Activated CD4-positive, alpha-beta T cell treated with anti-CD3 and anti-CD28 coated beads, Interleukin-2, amount 50 U/mL, for 48 hours (primary cell): ENCODE measurements at places on chromosomes 7 and 10.

GRCh38 chr7:12389089-12389700, 14.5 kb downstream of the VWDE start:
- peak; percentile 48 for DNase-seq

DNA sequence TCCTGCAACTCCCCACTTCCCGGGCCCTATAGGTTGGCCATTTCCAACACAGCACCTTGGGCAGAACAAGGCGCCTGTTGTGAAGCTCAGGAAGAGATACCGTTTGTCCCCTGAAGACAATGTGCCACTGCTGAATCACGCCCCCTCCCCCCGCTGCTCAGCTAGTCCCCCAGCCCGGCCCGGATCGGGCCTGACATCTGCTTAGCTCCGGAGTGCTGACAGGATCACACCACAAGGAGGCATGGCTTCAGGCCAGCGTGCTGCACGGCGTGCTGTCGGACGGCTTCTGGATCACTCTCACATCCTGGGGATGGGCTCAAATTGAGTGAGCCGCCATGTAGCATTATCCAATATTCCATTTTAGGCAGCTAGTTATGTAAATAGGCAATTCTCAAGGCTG, 62.1 kb upstream of the EFCAB10 start:
- no peak for DNase-seq

- no peak for DNase-seq
These were observed 50.0 kb upstream of the HGF start for GRCh38 chr7:81819861-81820260.

GRCh38 chr7:116561697-116562483, 37.1 kb downstream of the CAV1 start:
- no peak for DNase-seq

GRCh38 chr7:28137463-28137862, 43.1 kb downstream of the JAZF1 start:
- no peak for DNase-seq

DNA sequence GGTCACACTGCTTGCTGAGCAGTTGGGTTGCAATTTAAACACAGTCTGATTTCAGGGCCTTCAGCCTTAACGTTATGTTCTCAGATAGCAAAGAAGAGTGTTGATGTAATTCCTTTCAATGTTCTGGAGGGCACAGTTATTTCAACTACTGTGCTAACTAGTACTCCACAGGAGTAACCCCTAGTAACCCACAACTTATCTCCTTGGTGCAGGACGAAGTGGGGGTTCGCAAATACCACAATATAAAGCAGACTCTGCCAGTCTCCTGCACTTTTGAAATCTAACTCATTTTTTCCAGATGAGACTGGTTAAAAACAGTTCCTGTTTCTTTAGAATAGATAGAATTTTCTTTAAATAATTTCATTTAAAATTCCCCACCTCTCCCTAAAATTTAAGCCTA, 47.1 kb upstream of the NCAPG2 start:
- DNase-seq: no peak

- DNase-seq: no peak
These were observed 50.2 kb upstream of the CDK1 start for GRCh38 chr10:60728056-60728455.

GRCh38 chr7:26670290-26670689, 194.1 kb downstream of the SKAP2 start:
- DNase-seq: no peak

GRCh38 chr10:74008212-74008731, 10.4 kb downstream of the VCL start:
- DNase-seq: no peak

- peak; percentile 73 for DNase-seq
These were observed 2.2 kb upstream of the IGFBP3 start for GRCh38 chr7:45923290-45923689.

- no peak for DNase-seq
These were observed 283.4 kb downstream of the GRID1 start for GRCh38 chr10:86083206-86083605.

GRCh38 chr10:4121502-4122380, 336.7 kb upstream of the KLF6 start:
- no peak for DNase-seq

DNA sequence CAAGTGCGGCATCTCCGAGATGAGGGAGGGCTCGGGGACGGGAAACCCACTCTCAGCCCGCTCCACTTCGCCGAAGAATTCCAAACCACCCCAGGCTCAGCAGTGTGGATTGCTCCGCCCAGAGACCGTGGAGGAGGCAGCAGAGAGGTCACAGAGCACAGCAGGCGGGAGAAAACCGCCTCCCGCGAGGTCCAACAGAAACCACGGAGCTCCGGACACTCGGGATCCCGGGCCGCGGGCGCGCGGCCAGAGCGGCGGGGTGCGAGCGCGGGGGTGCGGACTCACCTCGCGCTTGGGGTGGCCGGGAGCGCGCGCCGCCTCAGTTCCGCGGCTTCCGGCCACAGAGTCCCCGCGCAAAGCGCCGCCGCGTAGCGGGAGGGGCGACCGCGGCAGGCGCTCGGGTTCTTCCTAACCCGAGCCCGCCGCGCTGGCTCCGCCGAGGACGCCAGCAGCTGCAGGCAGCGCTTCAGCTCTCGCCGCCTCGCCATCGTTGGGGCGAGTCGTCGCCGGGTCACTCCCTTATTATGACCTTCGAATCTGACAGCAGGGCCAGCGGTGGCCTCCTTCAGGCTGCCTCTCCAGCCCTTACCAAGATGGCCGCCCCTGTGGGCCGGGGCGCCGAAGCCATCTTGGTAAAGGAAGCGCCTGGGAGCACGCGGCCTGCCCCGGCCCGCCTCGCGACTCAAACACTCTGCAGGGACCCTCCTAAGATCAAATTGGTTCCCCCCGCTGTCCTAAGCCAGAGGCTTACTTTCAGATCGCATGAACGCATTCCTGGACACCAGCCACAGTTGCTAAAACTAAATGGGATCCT, at the start of gene NAPEPLD:
TSS of gene NAPEPLD (minus strand) at position 106 of the 814 bp plus-strand sequence. CDS start 20,323 bp downstream, outside the sequence.
- DNase-seq: peak; percentile 65

DNA sequence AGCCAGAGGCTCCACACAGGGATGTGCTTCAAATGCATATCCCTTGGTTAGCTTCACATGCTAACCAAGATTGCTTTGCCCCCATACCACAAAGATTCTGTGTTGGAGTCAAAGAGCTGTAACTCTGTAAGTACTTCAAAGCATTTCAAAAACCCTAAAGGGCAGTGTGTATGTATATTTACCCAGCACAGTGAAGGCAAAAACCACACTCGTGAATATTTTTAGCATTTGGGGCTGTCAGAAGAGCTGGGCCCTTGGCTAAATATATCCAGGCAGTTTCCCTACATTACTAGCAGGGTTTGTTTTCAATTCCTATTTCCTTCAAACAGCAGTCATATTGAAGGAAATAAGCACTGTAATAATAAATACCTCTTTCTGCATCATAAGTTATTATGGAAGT, 84.2 kb upstream of the STEAP1B start:
- no peak for DNase-seq

- no peak for DNase-seq
These were observed 4.0 kb downstream of the CDCA7L start for GRCh38 chr7:21941611-21942141.

DNA sequence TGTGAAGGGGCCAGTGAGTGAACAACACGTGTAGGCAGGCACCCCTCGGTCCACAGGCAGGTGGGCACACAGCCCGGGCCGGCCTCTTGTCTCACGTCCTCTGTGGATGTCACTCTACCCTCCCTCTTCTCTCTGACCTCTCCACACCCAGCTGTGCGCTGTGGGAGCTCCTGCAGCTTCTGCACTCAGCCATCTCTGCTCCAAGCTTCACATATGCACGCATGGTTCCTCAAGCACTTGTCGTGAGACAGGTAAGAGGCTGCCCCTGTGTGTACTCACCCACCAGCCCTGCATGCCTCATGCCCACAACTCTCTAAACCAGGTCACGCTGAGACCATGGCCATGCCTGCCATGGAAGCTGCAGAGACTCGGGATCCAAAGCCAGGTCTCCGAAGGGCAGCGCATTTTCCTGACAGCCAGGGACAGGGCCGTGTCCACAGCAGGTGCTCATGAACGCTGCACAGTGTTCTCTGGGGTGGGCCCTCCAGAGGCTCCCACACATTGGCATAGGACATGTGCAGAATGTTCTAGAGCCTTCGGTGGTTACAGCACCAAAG, 477.5 kb downstream of the PTPRN2 start:
- no peak for DNase-seq

GRCh38 chr10:33712825-33713224, 378.4 kb upstream of the NRP1 start:
- no peak for DNase-seq

DNA sequence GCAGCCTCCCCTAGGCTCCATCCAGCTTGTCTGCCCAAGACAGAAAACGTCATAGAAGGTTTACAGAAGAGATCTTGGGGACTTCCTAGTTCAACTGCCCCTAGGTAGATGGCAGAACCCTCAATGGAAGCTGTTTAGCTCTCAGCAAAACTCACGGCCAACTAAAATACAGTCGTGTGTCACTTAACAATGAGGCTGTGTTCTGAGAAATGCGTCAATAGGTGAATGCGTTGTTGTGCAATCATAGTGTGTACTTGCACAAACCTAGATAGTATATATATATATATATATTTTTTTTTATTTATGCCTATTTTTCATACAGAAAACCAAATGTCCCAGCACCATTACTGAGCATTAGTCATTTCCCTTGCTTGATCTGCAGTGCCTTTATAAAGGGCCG, 100.4 kb upstream of the SH2B2 start:
- no peak for DNase-seq

DNA sequence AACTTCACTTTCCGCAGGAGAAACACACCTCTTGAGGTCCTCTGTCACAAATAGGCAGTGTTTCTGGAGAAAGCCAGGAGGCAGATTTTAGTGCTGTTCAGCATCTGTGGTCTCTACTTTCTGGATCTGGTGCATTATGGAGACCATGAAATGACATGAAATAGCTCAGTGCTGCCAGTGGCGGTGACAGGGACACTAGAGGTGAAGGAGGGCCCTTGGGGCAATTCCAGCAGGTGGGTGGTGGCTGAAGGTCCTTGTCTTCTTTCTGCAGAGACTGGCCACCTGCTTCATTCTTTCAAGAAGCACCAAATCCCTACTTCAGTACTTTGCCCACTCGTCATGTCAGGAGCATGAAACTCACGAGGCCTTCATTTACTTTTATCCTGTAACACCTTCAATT, 135.7 kb downstream of the TCF7L2 start:
- no peak for DNase-seq

GRCh38 chr10:84447701-84448400, 119.5 kb downstream of the CCSER2 start:
- DNase-seq: no peak

DNA sequence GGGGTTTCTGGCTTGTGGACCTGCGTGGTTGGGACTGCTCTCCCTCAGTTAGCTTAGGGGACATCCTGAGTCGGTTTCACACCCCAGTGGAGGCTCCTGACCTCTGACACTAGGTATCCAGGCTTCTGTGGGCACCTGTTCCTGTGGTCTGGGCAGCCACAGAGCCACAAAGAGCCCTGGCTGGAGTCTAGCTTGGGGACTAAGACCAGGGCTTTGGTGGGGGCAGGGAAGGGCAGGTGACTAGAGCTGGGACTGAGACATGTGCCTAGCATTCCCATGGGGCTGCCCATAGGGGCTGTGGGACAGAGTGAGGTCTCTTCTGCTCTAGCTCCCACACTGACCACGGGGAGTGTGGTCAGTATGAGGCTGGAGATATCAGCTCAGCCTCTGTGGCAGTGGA, 4.0 kb upstream of the TMEM270 start:
- no peak for DNase-seq

DNA sequence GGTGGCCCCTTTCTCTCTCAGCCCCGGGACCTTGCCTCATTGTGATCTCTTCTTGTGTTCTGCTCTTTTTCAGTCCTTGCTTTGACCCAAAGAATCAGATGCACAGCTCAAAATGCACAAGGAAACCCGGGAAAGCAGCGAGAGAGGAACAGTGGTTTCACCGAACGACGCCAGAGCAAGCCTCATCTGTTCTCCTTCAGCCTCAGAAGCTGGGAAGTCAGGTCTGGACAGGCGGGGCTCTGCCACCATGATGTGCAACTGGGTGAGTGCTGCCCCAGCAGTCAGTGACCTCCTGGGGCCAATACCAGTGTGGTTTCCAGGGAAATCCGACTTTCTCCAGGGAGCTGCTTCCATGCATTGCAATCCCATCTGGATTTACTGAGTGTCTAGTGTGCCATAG, 133.4 kb downstream of the PRKCQ start:
- DNase-seq: no peak

DNA sequence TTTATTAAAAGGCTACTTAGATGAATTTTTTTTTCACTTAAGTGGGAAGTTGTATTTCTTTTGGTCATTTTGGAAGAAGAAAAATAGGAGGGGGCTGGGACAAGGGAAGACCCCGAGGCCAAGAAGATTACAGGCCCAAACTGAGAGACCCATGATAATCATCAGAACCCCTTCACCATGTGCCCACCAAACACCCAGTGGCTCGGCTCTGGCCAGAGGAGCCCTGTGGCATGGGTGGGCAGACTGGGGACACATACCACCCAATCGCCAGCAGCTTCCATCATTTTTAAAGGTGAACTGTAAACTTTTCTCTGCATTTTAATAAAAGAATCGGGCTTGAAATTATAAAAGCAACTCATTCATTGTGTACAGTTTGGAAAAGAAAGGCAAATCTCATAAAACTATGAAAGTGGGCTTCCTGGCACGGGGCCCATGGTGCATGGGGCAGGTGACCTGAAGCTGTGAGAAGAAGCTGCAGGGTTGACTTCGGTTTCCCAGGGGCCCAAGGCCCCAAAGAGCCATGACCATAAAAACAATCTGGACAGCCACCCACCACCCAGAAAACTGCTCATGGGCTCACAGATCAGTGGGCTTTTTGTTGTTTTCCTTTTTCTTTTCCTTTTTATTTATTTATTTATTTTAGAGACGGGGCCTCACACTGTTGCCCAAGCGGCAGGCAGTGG, 29.4 kb upstream of the RET start:
- DNase-seq: no peak

DNA sequence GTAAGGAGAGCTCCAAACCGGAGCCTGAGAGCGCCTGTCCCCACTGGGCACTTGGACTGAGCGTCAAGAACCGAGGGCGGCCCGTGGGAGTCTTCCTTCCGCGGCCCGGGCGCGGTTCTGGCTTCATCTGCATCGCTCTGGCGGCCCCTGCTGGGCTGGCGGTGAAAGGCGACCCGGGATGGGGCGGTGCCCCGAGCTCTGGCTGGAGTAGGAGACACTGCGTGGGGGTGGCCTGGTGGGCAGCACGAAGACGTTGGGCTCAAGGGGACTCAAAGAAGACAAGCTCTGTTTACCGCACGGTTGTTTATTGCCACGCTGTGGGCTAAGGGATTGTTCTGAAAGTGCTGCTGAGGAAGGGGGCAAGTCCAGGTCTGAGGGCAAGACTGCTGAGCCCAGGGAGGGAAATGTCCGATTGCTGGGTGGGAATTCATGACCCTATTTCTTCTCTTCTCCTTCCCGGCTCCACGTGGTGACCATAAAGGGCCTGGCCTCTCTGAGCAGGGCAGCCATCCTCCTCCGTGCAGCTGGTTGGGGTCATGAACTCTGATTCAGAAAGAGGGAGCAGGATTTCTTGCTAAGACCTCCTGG, 29.8 kb downstream of the PLAU start:
- peak; percentile 88 for DNase-seq

DNA sequence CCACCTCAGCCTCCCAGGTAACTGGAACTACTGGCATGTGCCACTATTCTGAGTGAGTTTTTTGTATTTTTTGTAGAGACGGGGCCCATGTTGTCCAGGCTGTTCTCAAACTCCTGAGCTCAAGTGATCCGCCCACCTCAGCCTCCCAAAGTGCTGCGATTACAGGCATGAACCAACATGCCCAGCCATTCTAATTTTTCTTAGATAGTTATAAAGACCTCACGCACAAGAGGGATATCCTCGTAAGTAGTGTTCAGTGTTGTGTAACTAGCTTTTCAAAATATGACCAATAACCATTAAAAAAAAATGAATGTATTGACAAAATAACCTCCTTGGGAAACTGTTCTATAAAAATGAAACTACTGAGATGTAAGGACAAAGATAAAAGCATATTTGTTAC, 90.5 kb upstream of the FERD3L start:
- DNase-seq: no peak

- no peak for DNase-seq
These were observed 186.5 kb upstream of the SLC25A13 start for GRCh38 chr7:96508371-96508770.
